Peyer's patch (tissue), 4 donors: ENCODE measurements at places on chromosomes 13 and 19.

GRCh38 chr13:21361706-21362105 is 97.4 kb downstream of the ZDHHC20 start:
- no peak for DNase-seq

DNA sequence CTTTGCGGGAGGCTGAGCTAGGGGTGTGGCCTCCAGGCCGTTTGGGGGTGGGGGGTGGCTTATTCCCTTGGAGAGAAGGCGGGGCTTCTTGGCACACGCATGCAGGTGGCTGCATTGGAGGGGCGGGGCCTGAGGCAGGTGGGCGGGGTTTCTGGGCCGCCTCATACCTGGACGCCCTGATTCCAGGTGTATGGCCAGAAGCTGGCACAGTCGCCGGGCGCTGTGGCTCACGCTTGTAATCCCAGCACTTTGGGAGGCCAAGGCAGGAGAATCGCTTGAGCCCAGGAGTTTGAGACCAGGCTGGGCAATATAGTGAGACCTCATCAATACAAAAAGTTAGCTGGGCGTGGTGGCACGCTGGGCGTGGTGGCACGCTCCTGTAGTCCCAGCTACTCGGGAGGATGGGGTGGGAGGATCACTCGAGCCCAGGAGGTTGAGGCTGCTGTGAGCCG is 7.8 kb downstream of the ABCA7 start:
- DNase-seq = no peak

- DNase-seq = no peak
Measured at GRCh38 chr13:46154136-46154801, 27.7 kb downstream of the LCP1 start.

GRCh38 chr13:41670873-41671443 is 213.6 kb downstream of the RGCC start:
- no peak for DNase-seq

- DNase-seq = no peak
Measured at GRCh38 chr13:108342369-108343289, 73.1 kb downstream of the TNFSF13B start.

GRCh38 chr13:20239748-20240147 is 7.6 kb upstream of the GJB6 start:
- no peak for DNase-seq

GRCh38 chr13:50001287-50001686 is 4.4 kb downstream of the TRIM13 start:
- no peak for DNase-seq

- DNase-seq = no peak
Measured at GRCh38 chr13:72390909-72391308, 336.5 kb downstream of the MZT1 start.

DNA sequence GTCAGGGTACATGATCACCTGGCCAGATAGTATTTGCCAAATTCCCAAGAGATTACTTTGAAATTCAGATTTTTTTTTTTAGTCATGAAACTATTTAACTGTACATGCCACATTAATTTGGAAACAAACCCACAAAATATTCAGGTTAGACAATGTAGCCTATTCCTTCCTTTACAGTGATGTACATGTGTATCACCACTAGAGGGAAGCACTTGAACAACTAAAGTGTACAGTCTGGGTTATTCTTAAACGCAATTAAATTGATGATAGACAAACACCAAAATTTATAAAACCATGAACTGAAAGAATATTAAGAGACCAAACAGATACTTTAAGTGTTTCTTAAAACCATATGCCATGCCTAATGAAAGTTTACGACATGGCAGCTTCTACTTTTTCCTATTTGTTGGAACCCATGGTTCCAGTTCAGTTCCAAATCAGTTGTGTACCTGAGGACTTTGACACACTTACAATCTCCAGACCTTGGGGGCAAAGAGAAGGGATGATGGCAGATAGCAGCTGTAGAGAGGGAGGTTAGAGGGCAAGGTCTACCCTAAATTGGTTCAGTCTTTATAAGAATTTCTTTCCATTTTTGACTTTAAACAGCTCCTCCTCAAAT is 52.8 kb downstream of the TNFSF13B start:
- DNase-seq = no peak

DNA sequence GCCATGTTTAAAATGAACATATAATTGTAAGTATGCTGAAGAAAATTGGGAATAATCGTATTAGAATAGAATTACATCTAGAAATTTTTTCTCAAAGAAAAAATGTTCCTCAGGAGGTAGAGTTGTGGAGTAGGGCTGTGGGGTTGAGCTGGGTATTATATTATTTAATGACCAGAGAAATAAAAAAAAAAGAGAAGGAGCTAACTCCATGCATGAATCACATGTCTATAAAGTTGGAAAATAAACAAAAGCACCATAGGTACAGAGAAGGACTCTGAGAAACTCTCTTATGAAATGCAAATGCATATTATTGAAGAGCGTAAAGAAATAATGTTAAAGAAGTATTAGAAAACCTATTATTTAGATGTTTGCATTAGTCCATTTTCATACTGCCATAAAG is 405.5 kb downstream of the EFNB2 start:
- DNase-seq = no peak

- no peak for DNase-seq
Measured at GRCh38 chr13:46405457-46405856, 18.4 kb upstream of the RUBCNL start.

DNA sequence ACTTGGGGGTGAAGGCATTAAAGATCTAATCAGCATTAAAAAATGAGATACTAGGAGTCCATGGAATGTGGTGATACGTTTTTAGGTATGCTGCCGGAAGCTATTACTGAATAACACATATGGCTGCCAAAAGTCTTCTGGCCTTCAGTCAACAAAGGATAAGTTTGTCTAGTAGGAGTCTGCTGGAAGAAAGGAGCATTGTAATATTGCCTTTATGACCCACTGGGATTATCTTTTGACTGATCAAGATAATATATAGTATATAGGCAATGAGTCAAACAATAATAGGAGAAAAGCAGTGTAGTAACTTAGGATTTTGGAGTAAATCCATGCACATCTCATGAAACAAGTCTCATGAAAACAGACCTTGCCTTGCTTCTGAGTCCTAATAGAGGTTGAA is 295.4 kb downstream of the SLITRK6 start:
- no peak for DNase-seq

DNA sequence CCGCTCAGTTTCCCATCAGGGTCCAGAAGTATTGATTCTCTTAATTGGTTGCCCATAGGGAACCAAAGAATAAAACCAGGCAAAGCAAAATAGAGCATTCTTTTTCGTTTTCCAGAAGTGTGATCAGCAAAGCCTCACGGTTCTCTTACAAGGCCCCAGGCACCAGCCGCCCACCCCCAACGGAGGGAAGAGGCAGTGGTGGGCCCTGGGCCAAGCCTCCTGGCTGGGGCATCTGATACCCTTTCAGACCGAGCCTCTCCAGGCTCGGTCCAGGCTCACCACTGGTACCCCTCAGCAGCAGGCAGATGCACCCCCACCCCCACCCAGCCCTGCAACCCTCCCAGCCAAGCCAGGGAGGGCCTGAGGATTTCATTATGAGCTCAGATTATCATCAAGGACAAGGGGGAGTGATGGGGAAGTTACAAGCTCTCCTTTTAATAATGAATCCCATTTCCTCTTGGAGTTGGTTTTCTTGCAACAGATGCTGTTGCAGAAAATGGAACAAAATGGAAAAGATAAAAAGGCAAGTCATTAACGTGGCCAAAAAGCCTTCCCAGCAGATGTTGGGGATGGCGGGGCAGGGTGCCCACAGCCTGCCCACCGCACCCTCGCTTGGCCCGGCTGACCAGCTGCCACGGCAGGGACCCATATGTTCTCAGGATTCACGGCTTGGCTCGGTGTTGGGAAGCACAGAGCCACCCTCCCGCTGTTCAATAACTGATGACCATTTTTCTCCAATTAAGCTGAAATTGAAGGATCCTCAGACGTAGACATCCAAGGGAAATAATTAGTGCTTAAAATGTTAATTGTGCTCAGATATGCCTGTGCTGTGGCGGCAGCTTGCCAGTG is 45.9 kb upstream of the KCTD15 start:
- DNase-seq = no peak

DNA sequence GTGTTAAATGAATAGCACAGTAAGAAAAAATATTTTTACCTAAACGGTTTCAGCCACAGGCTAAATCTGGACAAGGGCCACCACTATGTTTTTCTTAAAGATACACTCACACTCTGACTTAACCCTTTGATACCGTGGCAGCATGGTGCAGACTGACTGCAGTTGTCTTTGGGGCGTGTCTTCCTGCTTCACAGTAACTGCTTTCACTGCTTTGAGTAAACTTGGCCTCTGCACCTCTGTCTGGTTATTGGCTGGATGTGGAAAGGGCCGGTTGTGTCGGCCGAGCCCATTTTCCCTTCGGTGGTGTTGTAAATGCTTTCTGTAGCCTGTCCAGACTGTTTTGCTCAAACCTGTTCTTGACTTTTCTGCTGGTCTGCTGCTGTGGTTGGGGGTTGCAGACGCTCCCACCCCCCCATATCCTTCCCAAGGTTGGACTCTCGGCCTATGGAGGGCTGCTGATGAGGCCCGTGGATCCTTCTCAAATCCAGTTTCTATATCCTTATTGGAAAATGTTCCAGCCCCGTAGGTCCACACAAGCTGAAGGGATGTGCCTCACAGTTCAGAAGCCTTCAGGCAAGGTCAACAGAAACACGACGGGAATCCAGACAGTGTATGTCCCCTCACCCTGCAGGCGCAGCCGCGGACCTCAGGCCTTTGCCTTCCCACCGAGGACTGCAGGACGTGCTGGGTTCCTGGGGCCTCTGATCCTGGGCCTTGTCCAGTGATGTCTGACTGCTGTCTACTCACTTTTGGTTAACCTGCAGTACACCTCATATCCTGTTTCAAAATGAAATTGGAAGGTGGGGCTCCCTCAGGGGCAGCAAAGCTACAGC is 90.2 kb upstream of the RNF113B start:
- DNase-seq = no peak

- DNase-seq = no peak
Measured at GRCh38 chr19:39796000-39796498, 17.4 kb downstream of the LEUTX start.

- no peak for DNase-seq
Measured at GRCh38 chr13:26022538-26023292, 29.1 kb downstream of the SHISA2 start.

DNA sequence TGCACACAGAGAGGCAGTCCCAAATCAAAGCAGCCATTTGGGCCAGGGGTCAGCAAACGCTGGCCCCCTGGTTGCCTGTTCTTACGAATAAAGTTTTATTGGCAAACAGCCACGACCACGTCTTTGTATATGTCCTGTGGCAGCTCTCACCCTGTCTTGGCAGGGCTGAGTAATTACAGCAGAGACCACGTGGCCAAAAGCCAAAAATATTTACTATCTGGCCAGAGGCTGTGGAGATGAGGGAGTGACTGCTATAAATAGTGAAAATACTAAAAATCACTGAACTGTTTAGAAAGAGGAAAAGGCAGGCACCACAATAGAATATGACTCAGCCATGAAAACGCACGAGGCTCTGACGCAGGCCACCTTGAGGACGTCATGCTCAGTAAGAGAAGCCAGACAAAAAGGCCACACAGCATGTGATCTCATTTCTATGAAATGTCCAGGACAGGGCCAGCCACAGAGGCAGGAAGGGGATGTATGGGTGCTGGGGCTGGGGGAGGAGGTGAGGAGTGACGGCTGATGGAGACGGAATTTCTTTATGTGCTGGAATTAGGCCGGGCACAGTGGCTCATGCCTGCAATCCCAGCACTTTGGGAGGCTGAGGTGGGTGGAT is 29.4 kb downstream of the SMIM24 start:
- no peak for DNase-seq

DNA sequence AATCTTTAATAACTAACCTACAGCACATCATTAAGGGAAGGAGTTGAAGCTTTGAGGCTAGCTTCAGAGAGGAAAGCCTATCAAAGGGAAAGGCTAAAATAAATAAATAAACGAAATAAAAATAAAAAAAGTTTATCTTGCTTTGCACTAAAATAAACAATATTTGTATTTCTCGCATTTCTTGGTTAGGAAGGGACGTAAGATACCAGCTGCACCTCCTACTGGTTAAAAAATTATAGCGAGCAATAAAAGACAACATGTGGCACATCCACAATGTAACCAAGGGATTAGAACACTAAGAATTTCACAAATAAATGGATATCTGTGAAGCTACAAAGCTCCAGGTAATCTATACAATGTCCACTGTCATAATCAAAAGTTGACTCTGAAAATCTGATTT is 194.5 kb downstream of the DACH1 start:
- no peak for DNase-seq

DNA sequence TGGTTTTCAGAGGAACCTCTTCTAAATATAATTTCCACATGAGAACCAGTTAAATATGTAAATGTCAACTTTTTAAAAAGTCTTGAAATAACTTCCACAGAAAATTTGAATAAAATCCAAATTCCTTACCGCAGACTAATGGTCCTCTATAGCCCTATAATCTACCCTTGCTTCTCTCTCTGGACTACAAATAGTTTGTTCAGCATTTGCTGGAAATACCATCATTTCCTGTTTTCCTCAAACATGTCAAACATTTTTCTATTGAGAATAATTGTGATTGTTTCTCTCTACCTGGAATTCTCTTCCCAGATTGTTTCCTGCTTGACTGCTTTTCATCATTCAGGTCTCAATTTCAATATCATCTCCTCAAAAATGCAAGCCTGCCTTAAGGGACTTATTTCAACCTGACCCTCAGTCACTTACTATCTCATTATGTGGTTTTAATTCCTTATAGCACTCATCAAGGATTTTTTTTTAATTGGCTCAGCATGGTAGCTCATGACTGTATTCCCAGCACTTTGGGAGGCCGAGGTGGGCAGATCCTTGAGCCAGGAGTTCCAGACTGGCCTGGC is 898.9 kb upstream of the MIR17HG start:
- no peak for DNase-seq

- DNase-seq = no peak
Measured at GRCh38 chr13:31038834-31039552, 106.5 kb downstream of the TEX26 start.

GRCh38 chr19:35219008-35219407 is 9.5 kb downstream of the FAM187B start:
- DNase-seq = no peak

- no peak for DNase-seq
Measured at GRCh38 chr19:21584537-21584936, 79.1 kb downstream of the ZNF429 start.

DNA sequence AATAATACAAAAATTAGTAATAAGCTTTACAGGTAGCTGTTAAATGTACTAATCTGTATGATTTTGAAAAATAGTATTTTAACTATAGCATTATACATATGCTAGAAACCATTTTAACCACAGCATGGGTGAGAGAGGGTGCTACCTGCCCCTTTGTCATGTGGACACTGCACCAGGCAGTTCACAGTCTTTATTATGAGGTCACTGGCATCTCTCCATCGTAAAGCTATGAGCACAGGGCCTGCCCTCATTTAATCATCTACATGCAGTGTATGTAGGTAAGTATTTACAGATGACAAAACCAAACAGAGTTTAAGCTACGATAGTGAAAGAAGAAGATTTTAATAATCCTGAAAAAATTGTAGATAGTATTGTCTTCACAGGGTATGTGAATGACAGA is 21.7 kb downstream of the EDNRB start:
- no peak for DNase-seq

DNA sequence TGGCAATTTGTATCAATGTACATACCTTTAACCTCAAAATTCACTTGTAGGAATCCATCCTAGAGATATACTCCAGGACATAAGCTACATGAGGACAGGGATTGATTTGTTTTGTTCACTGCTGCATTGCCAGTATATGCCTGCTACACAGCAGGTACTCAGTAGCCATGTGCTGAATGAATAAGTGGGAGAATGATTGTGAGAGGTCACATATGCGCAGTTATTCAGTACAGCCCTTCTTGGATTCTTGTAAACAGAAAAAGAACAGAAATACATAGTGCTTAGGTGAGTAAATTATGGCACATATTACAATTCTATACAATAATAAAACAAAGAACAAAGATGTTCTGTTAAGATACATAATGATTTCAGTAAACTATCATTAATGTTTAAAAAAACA is 133.3 kb downstream of the RNF17 start:
- DNase-seq = no peak
